ENCODE measurements at places on chromosomes 4 and X. TPM values are rescaled to one million over a fixed set of nuclear protein-coding genes. Genes with fewer than 3 reads are reported as not detected.

CYLC1 gene
- not detected for total RNA-seq

PDHA1 gene
- 119 TPM for total RNA-seq

GRCh38 chr4:13605330-13605729 lies 22.2 kb downstream of the BOD1L1 start:
- H3K27ac ChIP-seq: no peak overlapping the region
- H3K36me3 ChIP-seq: peaks cover 92% of the 10 kb centered on the region
- no peak overlapping the region for H3K4me3 ChIP-seq
- DNase-seq: no peak

PAGE2B gene
- total RNA-seq: not detected

DNA sequence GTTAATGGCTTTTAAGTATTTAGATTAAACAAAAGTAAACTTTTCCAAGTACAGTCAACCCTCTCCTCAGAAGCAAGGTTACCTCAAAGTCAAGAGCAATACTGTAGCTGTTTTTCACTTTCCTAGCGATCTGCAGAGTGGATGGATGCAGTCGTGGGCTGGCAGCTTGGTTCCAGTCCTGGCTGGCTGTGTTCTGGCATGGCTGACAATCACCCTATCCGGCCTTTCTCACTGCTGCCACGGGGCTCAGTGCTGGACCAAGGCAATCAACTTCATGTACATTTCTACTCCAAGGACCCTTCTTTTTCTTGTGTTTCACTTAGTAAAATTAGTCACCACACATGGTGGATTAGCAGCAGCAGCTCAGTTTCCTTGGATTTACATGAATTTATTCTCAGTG lies 208.3 kb downstream of the GABRB1 start:
- H3K27ac ChIP-seq: no peak overlapping the region
- H3K4me3 ChIP-seq: no peak overlapping the region
- H3K36me3 ChIP-seq: no peaks in the 10 kb centered on the region
- no peaks in the 10 kb centered on the region for H3K27me3 ChIP-seq
- no peaks in the 10 kb centered on the region for H3K4me1 ChIP-seq

DNA sequence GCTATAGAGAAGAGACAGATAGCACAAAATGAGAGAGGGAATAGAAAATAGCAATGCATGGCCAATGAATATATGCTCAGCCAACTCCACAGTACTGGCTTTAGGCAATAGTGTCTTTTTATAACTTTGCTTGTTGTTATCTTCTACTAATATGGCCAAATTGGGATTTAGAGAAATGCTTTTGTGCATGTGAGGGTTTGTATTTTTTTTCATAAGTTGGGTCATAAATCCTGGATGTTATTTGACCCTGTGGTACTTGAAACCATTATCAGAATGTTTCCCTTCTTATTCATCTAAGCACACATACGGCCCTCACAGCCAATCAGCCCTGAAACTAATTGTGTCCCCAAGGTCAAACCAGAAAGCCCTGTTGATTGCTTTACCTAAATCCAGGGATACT lies 35.2 kb upstream of the LPAR4 start:
- no peak for DNase-seq
- H3K27ac ChIP-seq: no peak overlapping the region
- no peak overlapping the region for H3K4me3 ChIP-seq
- H3K27me3 ChIP-seq: no peaks in the 10 kb centered on the region
- H3K36me3 ChIP-seq: no peaks in the 10 kb centered on the region

PTPN13 gene
- 77.2 TPM for total RNA-seq

TRPC5OS gene
- total RNA-seq: not detected

GRCh38 chr4:147799986-147800555 lies 68.2 kb downstream of the ARHGAP10 start:
- no peak overlapping the region for H3K4me3 ChIP-seq
- no peaks in the 10 kb centered on the region for H3K27me3 ChIP-seq
- peaks cover 22% of the 10 kb centered on the region for H3K4me1 ChIP-seq
- no peak overlapping the region for H3K27ac ChIP-seq
- no peaks in the 10 kb centered on the region for H3K36me3 ChIP-seq
- DNase-seq: no peak

GRCh38 chrX:40976981-40977380 lies 108.3 kb upstream of the USP9X start:
- DNase-seq: no peak
- H3K4me3 ChIP-seq: no peak overlapping the region
- H3K4me1 ChIP-seq: no peaks in the 10 kb centered on the region
- no peaks in the 10 kb centered on the region for H3K27me3 ChIP-seq
- no peak overlapping the region for H3K27ac ChIP-seq

GRCh38 chr4:8185295-8185694 lies 13.8 kb upstream of the SH3TC1 start:
- DNase-seq: no peak
- no peaks in the 10 kb centered on the region for H3K27me3 ChIP-seq
- no peak overlapping the region for H3K27ac ChIP-seq

RASL11B gene
- 0.41 TPM for total RNA-seq

DNA sequence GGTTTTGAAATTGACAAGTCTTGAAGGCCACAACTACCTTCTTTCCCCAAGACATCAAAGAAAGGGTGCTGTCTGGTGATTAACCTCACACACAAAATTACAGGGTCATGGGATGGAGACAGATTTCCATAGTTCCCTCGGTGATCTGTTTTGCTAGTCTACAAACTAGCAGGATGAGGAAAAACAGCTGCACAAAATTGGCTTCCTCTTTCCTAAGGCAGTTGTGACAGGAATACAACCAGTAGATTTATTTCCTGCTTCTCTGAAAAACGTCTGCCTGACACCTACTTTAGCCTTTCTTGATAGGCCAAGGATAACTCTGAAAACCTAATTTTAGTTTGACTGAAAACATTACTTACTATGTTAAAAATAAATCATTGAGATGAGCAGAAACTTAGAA lies 39.6 kb downstream of the DKK2 start:
- H3K36me3 ChIP-seq: no peaks in the 10 kb centered on the region
- H3K4me3 ChIP-seq: no peak overlapping the region
- no peak for DNase-seq
- H3K27me3 ChIP-seq: no peaks in the 10 kb centered on the region
- H3K4me1 ChIP-seq: no peaks in the 10 kb centered on the region
- no peak overlapping the region for H3K27ac ChIP-seq

GRCh38 chr4:172521248-172521647 lies 647.4 kb upstream of the GALNT7 start:
- no peak for DNase-seq
- H3K27me3 ChIP-seq: no peaks in the 10 kb centered on the region
- no peaks in the 10 kb centered on the region for H3K36me3 ChIP-seq
- no peak overlapping the region for H3K4me3 ChIP-seq

Measured in lower lobe of right lung (tissue), 2 donors.